ENCODE measurements at places on chromosomes 16 and 17.

GRCh38 chr17:75114552-75115314 lies 5.0 kb downstream of the ARMC7 start:
- peak overlapping the region; percentile 93 for H3K27ac ChIP-seq
- peaks cover 18% of the 10 kb centered on the region for H3K4me1 ChIP-seq
- H3K27me3 ChIP-seq, result no peaks in the 10 kb centered on the region

GRCh38 chr16:1917056-1917664 lies 1.1 kb downstream of the HS3ST6 start:
- peak overlapping the region; percentile 55 for H3K4me3 ChIP-seq
- peaks cover 33% of the 10 kb centered on the region for H3K4me1 ChIP-seq
- DNase-seq, result no peak
- no peaks in the 10 kb centered on the region for H3K36me3 ChIP-seq
- H3K27me3 ChIP-seq, result peaks cover 11% of the 10 kb centered on the region
- H3K27ac ChIP-seq, result no peak overlapping the region

DNA sequence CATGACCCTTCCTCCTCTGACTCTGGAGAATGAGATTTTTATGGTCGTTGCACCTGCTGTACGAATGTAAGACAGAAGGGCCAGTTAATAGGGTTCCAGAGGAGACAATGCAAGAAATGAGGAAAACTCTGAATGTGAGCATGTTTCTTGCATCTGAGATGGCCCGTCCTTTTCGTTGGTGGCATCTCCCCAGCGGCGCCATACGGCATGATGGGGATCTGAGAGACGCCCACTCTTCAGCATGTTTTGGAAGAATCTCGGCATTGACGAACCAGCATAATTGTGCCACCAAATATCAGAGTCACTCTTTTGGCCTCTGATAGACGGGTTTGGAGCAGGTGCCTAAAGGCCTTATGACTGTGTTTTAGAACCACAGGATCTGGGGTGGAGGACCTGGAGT lies 126.5 kb upstream of the RCVRN start:
- H3K27me3 ChIP-seq, result no peaks in the 10 kb centered on the region
- H3K36me3 ChIP-seq, result no peaks in the 10 kb centered on the region
- H3K4me1 ChIP-seq, result peaks cover 6% of the 10 kb centered on the region
- no peak for DNase-seq

- H3K36me3 ChIP-seq, result no peaks in the 10 kb centered on the region
- no peaks in the 10 kb centered on the region for H3K27me3 ChIP-seq
- no peak overlapping the region for H3K4me3 ChIP-seq
- H3K4me1 ChIP-seq, result peaks cover 66% of the 10 kb centered on the region
- no peak for DNase-seq
- no peak overlapping the region for H3K27ac ChIP-seq
Measured at GRCh38 chr16:15947983-15948509, 1.4 kb upstream of the ABCC1 start.

DNA sequence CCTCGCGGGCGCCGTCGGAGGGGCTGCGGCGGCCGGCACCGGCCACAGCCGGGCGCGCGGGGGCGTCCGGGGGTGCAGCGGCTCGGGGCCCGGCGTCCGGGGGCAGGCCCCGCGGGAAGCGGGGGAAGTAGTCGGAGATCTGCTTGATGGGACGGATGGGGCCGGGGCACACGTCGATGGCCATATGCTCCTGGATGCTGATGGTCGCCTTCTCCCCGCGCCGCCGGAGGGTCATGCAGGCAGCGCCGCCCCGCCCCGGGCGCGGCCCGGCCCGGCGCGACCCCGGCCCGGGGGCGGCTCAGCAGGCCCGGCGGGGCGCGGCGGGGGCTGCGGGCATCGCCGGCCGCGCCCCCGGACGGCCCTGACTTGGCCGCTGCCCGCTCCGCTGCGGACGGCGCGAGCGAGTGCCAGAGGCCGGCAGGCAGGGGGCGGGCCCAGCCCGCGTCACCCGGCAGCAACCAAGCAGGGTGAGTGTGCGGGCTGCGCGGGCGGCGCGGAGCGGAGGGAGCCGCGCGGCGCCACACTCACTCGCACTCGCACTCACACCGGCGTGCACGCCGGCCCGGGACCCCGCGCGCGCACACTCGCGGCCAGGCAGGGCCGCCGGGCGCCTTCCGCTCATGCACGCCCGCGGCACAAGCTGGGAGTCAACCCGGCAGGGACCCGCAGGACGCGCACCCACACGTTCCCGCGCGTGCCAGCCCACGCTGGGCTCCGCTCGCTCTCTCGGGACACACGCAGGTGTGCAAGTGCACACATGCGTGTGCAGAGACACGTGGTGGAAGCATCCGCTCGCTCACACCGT lies at the start of gene DOC2B:
Gene DOC2B, minus strand, starts transcription at position 406 of the 805 bp plus-strand sequence. Its CDS starts 171 bp downstream, at position 235.
- H3K36me3 ChIP-seq, result no peaks in the 10 kb centered on the region
- peak within 1 kb of the TSS; percentile 84 for H3K27ac ChIP-seq
- H3K4me3 ChIP-seq, result peak within 1 kb of the TSS; percentile 62
- H3K27me3 ChIP-seq, result no peaks in the 10 kb centered on the region

GRCh38 chr16:22098405-22099255 lies 6.3 kb downstream of the VWA3A start:
- no peak for DNase-seq
- no peaks in the 10 kb centered on the region for H3K27me3 ChIP-seq
- no peak overlapping the region for H3K4me3 ChIP-seq
- H3K27ac ChIP-seq, result no peak overlapping the region
- H3K36me3 ChIP-seq, result no peaks in the 10 kb centered on the region
- H3K4me1 ChIP-seq, result no peaks in the 10 kb centered on the region

DNA sequence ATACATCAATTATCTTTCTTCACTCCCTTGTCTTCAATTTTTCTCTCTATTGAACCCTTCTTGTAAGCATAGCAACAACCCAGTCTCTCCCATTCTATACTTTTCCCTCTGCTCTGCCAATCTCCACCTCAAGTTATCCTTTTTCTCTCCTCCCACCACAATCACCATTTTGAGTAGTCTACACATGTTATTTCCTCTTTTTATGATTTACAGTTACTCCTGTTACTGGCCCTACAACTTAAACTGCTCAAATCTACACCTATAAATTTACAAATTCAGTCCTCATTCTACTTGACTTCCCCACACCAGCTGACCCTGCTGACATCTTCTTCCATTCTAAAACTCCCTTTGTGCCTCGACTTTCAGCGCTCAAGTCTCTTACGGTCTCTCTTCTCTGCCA lies 84.6 kb downstream of the SPAG9 start:
- no peak for DNase-seq
- H3K36me3 ChIP-seq, result no peaks in the 10 kb centered on the region
- H3K4me1 ChIP-seq, result no peaks in the 10 kb centered on the region

DNA sequence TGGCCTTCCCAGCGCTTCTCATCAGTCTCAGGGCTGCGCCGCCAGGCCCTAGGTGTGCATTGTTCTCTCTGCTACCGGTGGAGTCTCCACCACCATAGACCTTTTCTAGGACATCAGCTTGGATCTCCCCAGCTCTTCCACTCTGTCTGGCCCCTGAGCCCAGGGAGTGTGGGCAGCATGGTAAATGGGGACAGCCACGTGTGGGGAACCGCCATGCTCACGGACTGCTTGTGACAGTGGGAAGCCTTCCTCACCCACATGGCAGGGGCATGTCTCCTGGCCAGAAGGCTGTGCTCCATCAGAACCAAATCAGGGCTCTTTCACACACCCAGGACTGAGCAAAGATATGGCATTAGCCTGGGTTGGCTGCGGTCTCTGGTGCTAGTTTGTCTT lies 51.3 kb downstream of the TNFRSF13B start:
- no peaks in the 10 kb centered on the region for H3K27me3 ChIP-seq
- no peaks in the 10 kb centered on the region for H3K36me3 ChIP-seq
- DNase-seq, result no peak
- no peaks in the 10 kb centered on the region for H3K4me1 ChIP-seq
- no peak overlapping the region for H3K4me3 ChIP-seq
- no peak overlapping the region for H3K27ac ChIP-seq

- DNase-seq, result no peak
- no peak overlapping the region for H3K4me3 ChIP-seq
- H3K36me3 ChIP-seq, result no peaks in the 10 kb centered on the region
- no peak overlapping the region for H3K27ac ChIP-seq
- H3K4me1 ChIP-seq, result no peaks in the 10 kb centered on the region
Measured at GRCh38 chr17:5759501-5759925, 175.2 kb upstream of the NLRP1 start.

DNA sequence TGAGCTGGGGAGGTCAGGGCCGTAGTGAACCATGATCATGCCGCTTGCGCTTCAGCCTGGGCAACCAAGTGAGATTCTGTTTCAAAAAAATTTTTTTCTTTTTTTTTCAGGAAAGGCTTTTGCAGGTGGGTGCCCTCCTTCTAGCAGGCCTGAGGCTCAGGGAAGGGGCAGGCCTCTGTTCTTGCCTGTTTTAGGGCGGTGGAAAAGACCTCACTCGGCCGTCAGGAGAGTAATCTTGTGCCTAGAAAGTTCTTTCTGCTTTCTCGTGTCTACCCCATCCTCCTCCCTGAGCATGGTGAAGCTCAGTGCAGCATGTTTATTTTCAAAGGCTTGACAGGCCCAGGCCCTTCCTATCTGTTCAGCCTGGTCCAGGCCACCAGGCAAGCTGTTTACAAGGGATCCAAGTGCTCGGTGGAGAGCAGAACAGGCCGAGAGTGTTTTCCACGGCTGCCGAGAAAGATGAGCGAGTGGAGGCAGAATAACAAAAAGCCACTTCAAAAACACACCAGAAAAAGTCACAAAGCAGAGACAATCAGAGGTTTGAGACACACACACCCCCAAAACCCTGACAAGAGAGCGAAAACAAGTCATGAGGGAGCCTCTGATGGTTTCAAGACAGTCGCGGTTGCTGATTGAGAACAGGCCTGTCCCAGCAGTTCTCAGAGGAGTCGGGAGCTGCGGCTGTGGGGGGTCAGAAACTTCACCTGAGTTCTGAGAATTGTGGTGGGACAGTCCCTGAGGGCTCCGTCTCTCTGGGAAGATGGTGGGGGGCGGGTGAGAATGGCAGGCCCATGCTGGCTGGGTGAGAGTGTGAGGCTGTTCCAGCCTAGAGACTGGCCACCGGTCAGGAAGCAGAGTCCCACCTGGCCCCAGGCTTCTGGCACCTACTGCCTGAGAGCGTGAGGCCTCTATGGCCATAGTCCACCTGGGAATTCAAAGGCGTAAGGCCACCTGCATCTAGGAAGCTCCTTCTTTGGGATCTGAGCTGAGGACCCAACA lies 37.5 kb upstream of the CCR7 start:
- no peak for DNase-seq
- no peak overlapping the region for H3K4me3 ChIP-seq
- no peaks in the 10 kb centered on the region for H3K36me3 ChIP-seq
- peaks cover 36% of the 10 kb centered on the region for H3K4me1 ChIP-seq
- H3K27ac ChIP-seq, result no peak overlapping the region

DNA sequence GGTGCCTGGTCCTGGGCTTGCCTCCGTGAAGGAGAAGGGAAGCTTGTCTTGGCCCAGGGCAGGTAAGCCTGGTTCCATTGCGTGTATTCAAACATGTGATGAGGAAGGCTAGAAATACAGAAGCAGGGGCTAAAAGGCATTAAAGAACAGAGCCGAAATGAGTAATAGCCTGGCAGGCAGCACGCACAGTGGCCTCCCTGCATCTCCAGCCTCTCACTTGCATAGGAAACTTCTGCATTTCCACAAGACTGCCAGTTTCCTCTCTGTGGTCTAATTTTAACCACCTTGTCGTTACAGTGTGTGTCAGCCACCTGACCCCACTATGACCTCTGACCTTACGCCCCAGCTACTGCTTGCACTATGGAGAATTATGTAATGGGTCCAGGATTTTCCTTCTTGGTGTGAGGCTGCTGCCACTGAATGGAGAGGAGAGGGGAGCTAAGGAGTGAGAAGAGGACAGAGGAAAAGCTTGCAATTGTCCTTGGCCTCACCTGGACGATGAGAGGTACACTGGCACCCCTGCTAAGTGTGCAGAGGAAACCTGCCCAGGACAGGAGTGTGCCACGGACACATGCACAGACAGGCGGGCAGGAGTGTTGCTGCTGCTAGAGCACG lies 32.8 kb downstream of the HIC1 start:
- DNase-seq, result no peak
- H3K27ac ChIP-seq, result no peak overlapping the region
- H3K4me3 ChIP-seq, result no peak overlapping the region
- H3K4me1 ChIP-seq, result peaks cover 62% of the 10 kb centered on the region

GRCh38 chr17:28818819-28819221 lies 23.8 kb downstream of the FAM222B start:
- no peak for DNase-seq
- no peaks in the 10 kb centered on the region for H3K36me3 ChIP-seq
- H3K4me1 ChIP-seq, result no peaks in the 10 kb centered on the region
- H3K4me3 ChIP-seq, result no peak overlapping the region
- H3K27ac ChIP-seq, result no peak overlapping the region

DNA sequence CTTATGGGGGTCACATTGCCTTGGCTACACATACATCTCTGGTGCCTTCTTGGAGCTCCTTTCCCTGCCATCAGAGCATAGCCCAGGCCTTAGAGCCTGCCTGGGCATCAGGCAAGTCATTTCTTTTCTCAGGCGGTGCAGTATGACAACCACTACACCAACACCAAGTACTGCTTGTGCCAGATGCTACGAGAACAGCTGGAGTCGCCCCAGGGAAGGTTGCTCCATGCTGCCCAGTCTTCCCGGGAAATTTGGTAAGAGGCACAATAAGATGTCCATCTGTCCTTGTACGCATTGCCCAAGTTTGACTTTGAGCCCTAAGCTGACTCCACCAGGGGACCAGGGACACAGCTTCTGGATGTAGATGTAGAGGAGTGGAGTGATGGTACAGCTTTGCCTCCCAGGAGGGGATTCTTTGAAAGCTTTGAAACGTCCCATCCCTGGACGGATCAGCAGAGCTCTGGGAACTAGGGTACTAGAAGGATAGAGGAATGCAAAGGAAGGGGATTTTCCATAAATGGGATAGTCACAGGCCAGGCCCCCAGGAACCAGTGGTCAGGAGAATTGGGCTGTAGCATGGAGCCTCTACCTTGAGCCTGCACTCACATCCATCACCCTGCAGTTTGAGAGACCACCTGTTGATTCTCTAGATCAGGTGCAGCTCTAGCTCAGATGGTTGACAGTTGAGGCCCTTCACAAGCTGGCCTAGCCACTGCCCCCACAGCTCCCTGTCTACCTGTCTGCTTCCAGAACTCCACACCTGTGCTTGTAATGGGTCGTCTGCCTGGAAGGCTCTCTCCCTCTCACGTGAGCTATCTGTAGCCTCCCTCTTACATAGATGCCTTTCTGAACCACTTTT lies 11.0 kb upstream of the NFATC3 start:
- peaks cover 13% of the 10 kb centered on the region for H3K36me3 ChIP-seq
- H3K27me3 ChIP-seq, result no peaks in the 10 kb centered on the region
- H3K27ac ChIP-seq, result no peak overlapping the region
- peaks cover 31% of the 10 kb centered on the region for H3K4me1 ChIP-seq
- DNase-seq, result no peak

DNA sequence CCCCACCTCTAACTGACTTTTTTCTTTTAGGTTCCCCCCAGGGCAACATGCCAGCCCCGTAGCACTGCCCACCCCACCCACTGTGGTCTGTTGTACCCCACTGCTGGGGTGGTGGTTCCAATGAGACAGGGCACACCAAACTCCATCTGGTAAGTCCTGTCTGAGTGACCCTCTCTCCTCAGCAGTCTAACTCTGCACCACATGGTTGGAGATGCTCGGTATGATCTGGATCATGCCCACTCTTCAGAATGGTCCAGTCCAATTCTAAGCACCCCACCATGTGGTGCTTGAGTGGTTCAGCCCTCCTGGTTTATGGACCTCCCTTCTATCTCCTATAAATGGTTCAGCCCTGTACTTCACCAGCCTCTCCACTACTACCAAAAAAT lies 5.9 kb downstream of the KDM6B start:
- H3K27ac ChIP-seq, result peak overlapping the region; percentile 97
- H3K36me3 ChIP-seq, result peaks cover 8% of the 10 kb centered on the region
- H3K27me3 ChIP-seq, result no peaks in the 10 kb centered on the region
- peaks cover 51% of the 10 kb centered on the region for H3K4me1 ChIP-seq
- no peak for DNase-seq

- peak overlapping the region; percentile 88 for H3K27ac ChIP-seq
- H3K4me1 ChIP-seq, result peaks cover 25% of the 10 kb centered on the region
- peak overlapping the region; percentile 74 for H3K4me3 ChIP-seq
- no peaks in the 10 kb centered on the region for H3K36me3 ChIP-seq
- H3K27me3 ChIP-seq, result no peaks in the 10 kb centered on the region
- DNase-seq, result no peak
Measured at GRCh38 chr17:5077781-5078105, 524 bp upstream of the ZFP3 start.
